ENCODE measurements at places on chromosomes 2 and 18. TPM values are rescaled to one million over a fixed set of nuclear protein-coding genes. Genes with fewer than 3 reads are reported as not detected.

DNA sequence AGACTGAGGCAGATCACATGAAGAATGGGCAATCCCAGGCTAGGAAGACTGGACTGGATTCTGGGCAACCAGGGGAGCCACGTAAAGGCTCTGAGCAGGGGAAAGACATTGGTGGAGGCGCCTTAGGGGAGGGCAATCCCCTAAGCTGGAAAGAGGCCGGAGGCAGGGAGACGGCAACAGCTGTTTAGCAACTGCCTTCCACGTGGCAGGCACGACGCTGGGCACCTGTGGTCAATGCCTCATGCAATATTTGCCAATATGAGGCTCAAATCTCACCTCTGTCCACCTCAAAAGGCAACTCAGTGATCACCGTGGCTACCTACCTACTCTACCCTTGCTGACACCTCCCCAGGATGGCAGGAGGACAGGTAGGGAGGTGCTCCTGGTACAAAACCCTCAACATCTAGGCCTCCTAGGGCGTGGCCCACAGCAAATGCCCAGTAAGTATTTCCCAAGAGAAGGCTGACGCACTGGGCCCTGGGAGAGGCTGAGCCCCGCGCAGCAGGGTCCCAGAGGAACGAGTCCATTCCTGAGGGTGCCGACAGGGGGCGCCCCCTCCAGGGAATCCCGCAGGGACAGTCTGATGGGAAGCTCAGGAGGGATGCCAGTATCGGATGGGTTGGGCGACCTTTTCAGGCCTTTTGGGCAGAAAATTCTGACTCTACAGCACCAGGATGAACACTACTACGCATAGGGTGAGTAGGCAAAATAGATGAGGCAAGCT, 8.9 kb downstream of the BOLA3 start:
- no peak for DNase-seq

DNA sequence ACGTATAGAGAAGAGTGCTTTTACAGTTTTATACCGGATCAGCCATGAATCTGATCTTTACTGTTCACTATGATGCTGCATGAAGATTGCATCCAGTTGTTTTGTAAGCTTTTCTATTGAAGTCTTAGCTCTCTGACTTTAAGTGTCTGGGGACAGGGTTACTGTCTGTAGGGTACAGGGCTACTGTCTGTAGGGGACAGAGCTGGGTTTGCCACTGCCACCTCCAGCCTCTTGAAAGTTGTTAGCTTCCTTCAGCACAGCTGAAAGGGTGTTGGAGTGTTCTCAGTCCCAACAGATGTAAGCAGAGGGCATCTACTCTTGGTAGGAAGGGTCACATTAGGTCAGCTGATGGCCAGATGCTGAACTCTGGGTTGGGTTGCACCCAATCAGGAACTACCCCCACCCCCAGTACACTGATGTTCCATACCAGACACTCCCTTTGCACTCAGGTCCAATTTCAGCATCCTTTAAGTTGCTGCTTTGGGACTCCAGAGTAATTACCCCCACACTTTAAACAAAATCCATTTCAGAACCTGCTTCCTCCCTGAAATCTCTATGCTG, 58.0 kb downstream of the MYL12B start:
- no peak for DNase-seq

DNA sequence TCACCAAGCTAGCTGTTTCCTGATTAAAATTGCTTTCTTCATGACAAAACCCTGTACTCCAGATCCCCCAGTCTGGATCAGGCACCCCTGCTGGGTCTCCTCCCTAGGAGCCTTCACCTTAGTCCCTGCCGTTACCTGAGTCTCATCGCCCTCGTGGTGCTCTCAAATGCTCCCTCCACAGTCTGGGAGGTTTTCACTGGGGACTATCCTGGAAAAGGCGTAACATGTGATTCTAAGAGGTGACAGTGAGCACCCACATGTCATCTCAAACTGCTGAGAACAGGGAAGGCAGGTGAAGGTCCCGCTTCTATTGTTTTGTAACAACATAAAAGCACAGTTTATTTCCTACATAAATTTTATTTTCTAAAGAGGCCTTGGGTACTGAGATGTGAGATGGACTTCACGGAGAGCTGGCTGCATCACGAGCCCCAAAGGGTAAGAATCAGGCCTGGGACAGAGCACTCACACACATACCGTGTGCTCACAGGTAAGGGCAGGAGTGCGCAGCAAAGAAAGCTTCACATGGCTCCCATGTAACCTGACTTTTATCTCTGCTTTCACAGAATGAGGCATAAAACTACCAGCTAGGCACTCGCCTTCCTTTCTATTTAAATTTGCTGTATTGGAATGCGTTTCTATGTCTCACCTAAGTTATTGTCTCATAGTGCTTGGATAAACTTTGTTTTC, 531.5 kb downstream of the RNF144A start:
- DNase-seq: no peak

- no peak for DNase-seq
Observed at GRCh38 chr2:116162395-116162794, 1652.1 kb upstream of the DDX18 start.

DNA sequence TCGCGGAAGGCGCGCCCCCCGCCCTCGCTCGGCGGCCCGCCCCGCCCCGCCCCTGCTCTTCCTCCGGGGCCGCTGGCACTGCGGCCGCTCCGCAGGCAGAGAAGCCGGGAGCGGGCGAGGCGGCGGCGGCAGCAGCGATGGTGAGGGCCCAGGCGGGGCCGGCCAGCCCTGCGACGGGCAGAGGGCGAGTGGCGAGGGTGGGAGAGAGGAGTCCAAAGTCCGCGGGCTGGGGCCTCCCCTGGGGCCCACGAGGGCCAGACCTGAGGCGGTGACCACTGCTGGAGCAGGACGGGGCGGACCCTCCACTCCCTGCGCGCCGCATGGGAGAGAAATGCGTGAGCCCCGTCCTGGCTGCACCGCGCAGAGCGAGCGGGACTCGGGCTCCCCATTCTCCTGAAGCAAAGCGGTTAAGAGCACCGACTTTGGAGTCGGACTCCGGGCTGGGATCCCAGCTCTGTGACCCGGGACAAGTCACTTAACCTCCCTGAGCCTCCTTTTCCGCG, at the start of gene VAMP5:
Gene VAMP5, plus strand, starts transcription at position 78 of the 503 bp plus-strand sequence. Its CDS starts 60 bp downstream, at position 138.
- no peak for DNase-seq

DNA sequence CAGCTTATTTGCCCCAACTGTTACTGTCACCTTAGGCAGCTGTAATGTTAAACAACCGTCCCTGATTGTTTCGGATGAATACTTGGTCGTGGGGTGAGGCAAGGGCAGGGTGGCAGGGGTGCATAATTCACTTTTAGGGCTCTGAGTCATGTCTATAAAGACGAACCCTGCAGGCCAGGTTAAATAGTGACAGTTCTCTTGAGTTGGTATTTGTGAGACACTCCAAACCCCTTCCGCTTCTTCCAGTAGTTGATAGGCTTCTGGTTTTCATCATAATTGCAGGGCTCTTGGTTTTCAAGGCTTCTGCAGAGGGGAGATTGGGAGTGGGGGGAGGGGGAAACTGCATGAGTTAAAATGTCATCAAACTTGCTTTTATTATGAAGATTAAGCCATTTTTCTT, 97.2 kb upstream of the TSPYL6 start:
- no peak for DNase-seq

DNA sequence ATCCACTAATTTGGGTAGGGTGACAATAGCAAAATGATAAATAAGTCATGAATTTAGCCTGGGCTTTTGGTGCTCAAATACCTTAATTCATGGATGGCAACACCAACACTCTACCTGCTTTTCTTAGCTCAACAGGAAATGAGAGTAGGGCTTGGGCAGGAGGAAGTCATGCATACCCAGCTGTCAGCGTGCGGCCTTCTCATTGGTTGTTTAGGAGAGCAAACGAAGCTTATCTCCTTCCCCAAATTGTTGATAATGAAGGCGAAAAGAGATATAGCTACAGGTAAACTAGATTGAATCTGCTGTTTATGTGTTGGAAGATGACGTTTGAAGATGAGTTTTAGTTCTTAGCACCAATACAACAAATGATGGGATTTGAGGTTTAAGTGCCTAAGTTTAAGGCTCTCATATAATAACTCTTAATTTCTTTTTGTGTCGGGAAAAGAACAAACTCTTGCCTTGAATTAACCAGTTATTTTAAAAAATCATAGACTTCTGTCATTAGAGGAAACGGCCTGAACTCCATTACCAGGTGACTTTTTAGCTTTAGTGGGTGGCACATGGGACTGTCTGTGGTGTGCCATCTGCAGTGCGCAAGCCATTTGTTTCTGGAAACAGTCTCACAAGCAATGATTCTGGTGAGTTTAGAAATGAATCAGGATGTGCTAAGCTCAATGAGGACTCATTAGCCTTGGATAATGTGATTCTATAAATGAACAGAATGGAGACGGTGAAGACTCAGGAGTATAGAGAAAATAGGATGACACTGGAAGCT, 19.8 kb downstream of the MAP4K4 start:
- no peak for DNase-seq

GRCh38 chr2:220892018-220892634, 680.0 kb downstream of the EPHA4 start:
- DNase-seq: no peak

DNA sequence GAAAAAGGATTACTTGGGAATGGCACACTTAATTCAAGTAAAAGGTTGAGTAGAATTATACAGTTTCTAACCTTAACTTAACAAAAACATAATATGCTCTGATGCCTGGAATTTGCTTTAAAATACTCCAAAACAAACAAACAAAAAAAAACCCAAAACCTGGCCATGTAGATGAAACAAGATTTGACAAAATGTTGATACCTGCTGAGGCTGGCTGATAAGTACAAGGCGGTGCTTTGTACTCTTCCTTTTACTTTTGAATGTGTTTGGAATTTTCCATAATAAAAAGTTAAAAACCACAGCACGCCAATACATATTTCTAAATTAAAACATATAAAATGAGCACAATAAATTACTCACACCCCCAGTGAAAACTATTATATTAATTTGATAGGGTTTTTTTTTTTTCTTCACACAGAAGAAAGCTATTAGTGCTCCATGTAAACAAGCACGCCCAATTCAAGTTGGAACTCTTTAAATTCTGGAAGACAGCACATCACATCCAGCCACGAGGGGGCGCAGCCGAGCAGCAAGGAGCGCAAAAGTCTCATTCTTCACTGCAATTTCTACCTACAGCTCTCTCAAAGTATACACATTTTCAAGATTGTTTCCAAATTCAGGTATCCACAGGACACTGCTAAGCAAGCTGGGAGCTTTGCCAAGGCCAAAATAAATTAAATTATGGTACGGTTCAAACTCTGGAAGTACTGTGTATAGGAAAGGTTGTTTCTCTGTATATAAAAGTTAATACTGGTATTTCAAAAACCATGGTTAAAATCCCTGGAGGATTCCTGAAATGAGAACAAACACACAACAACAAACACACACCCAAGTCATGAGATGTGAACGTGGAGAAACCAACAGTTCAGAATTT, 7.5 kb downstream of the SERTAD2 start:
- peak; percentile 69 for DNase-seq

GRCh38 chr2:100814453-100814852, 5.5 kb upstream of the NPAS2 start:
- DNase-seq: no peak

DNA sequence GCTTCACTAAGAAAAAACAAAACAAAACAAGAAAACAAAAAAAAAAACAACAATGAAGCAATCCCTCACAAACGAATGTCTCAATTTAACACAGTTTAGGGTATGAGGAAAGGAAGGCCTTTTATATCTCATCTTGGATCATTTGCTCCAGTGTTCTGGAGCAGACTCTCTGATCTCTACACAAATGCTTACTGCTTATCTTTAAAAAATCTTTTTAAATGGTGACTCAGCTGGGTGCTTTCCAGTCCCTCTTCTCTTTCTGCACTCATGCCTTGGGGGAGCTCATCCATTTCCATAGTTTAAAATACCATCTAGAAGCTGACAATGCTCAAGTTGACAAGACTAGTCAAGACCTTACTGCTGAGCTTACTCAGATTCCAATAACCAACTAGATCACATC, 56.2 kb downstream of the ETAA1 start:
- DNase-seq: peak; percentile 70

GRCh38 chr2:237218756-237219155, 133.1 kb downstream of the COPS8 start:
- DNase-seq: no peak

DNA sequence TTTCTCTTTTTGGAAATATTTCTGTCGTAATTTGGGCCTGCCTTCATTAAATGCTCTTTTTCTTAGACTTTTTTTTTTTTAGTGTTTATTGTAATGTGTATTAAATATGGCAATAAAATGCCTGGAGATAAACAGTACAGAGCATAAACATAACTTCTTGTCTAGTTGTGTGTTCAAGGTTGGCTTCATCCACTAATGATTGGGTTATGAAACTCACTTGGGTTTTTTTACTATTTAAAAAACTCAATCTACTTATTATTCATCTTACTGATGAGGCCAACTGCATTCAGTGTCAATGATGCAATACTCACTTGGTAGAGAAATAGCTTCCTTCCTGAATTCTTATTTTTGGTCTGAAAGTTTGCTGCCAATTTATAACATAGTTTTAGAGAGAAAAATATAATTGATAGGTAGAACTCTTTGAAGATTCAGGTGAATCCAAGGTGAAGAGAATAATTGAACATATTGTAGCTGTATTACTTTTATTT, 144.2 kb upstream of the NABP1 start:
- no peak for DNase-seq

- DNase-seq: no peak
Observed at GRCh38 chr2:216059233-216059834, 22.3 kb downstream of the PECR start.

GRCh38 chr2:66694087-66694860, 259.3 kb downstream of the MEIS1 start:
- no peak for DNase-seq

- no peak for DNase-seq
Observed at GRCh38 chr2:177828557-177828956, 244.0 kb downstream of the PDE11A start.

- DNase-seq: peak; percentile 64
Observed at GRCh38 chr2:96340493-96341414, 5.2 kb downstream of the NCAPH start.

DNA sequence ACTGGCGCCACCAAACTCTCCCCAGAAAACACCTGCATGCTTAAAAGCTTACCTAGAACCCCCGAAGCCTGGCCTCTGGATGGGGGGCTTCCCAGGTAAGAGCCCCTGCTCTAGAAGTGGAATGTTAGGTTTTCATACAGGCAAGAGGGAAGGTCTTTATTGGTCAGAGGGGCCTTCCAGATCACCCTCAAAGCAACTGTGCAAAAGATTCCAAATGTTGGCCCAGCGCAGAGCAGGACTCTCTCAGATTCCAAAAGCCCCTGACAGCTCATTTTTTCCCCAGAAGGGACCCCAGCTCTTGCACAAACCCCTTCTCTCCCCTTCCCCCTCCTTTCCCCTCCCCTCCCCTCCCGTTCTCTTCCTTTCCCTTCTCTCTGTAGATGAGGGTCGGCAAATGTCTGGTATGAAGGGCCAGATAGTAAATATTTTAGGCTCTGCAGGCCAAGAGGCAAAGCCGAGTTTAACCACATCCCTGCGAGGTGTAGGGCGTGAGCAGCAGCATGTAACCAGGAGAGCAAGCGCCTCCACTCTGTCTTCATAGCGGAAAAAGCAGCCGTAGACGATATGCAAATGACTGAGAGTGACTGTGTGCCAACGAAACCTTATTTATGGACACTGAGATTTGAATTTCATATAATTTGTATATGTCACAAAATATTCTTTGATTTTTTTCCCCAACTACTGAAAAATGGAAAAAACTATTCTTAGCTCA, 116.9 kb downstream of the SMAD7 start:
- peak; percentile 23 for DNase-seq

The SERPINB10 gene
- not detected for polyA plus RNA-seq

The SCN7A gene
- 0.39 TPM for polyA plus RNA-seq

The FBLN7 gene
- 1.0 TPM for polyA plus RNA-seq

The POTEC gene
- polyA plus RNA-seq: not detected

The DSG1 gene
- not detected for polyA plus RNA-seq

The EN1 gene
- not detected for polyA plus RNA-seq

The KRTCAP3 gene
- polyA plus RNA-seq: 1.1 TPM

The CCDC141 gene
- polyA plus RNA-seq: not detected

The PSME4 gene
- polyA plus RNA-seq: 20.3 TPM

The CHST10 gene
- polyA plus RNA-seq: 6.4 TPM

The OSR1 gene
- 48.0 TPM for polyA plus RNA-seq

The HOXD10 gene
- not detected for polyA plus RNA-seq
